ENCODE measurements at places on chromosomes 7 and 10.

GRCh38 chr7:14604606-14605005 is 297.9 kb downstream of the DGKB start:
- no peak for DNase-seq

DNA sequence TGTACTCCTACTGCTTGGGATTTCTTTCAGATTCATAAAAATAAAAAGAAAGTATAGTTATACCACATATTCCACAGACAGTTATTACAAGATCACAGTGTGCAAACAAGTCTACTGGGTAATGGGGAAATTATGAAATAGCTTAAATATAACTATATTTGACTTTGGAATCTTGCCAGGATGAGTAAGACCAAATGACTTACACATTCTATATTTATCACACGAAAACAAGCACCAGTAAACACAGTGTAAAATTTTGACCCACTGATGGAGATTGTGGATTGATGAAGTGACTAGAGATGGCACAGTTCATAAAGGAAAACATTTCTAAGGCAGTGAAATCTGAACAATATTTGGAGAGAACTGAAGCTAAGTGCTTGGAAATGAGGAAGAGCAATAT is 339.7 kb downstream of the THSD7A start:
- no peak for DNase-seq

DNA sequence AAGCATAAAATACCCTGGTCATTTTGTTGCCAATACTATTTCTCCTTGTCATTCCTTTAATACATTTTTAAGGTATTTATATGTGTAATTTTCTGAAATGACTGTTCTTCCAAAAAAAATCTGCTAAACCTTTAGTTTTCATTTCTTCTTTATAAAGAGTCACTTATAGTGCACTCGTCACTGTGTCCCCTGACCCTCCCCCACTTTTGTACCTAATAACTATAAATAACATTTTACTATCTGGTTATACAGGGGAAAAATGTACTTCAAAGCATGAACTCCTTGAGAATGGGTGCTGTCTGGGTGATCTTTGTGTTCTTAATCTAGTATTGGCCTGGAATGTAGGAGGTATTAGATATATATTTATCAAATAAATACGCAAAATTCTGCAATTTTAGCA is 31.1 kb downstream of the RTKN2 start:
- DNase-seq: no peak

DNA sequence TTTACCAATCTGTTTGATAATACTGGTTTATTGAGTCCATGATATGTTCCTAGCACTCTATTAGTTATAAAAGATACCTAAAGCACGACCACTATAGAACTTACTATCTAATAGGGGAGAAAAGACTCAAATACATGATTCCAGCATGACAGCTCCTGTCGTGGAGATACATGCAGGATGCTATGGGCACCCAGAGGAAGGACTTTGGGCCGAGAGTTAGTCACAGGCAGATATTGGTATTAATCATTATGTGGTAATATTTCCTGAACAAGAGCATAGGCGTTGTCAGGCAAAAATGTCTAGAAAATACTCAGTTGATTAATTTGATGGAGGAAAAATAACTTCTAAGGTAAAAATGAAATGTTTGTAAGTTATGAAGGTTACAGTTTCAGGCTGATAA is 31.8 kb downstream of the CNNM2 start:
- DNase-seq: no peak

GRCh38 chr7:129865093-129865924 is 87.5 kb downstream of the UBE2H start:
- no peak for DNase-seq

DNA sequence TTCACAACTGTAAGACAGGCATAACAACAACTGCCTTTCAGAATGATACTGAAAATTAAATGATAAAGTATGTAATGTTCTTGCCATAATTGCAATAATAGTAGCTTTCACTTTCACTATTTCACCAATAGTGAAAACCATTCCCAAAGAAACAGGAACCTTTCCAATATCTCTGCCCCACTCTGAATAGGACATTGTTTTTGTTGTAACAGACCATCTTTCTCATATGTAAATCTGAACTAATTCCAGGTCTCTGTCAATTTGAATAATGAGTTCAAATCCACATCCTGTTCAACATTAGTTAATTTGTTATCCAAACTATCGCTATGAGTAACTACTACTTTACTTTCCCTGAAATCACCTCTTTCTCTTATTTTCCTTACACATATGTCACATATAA is 148.0 kb downstream of the LRRN3 start:
- no peak for DNase-seq

- DNase-seq: no peak
Observed at GRCh38 chr10:91788527-91788926, 9.7 kb upstream of the TNKS2 start.

- no peak for DNase-seq
Observed at GRCh38 chr7:79529881-79530235, 76.4 kb upstream of the MAGI2 start.

GRCh38 chr7:40582539-40582938 is 447.7 kb downstream of the SUGCT start:
- no peak for DNase-seq

- DNase-seq: no peak
Observed at GRCh38 chr7:75878312-75878768, 494 bp upstream of the RHBDD2 start.

GRCh38 chr7:155811560-155811894 is 736 bp downstream of the SHH start:
- DNase-seq: no peak

GRCh38 chr10:101843032-101844021 is at the start of gene KCNIP2:
TSS of gene KCNIP2 (minus strand) at chr10:101843800. CDS start at chr10:101843568, 232 bp downstream.
- DNase-seq: no peak

- no peak for DNase-seq
Observed at GRCh38 chr10:49310901-49311554, 12.1 kb downstream of the C10orf71 start.

DNA sequence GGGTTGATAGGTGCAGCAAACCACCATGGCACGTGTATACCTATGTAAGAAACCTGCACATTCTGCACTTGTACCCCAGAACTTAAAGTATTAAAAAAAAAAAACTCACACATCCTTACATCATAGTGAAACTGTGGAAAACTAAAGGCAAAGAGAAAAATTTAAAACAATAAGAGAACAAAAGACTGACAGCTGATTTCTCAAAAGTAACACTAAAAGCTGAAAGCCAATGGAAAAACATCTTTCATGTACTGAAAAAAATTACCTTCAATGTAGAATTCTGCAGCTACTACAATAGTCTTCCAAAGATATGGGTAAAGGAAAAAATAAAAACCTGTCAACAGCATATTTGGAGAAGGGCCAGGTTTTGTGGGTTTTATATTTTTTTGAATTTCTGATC is 729.1 kb upstream of the NRP1 start:
- DNase-seq: no peak

- no peak for DNase-seq
Observed at GRCh38 chr7:142796501-142797390, 26.0 kb downstream of the PRSS2 start.

GRCh38 chr7:149635561-149636329 is 137.6 kb downstream of the ZNF467 start:
- DNase-seq: no peak

- no peak for DNase-seq
Observed at GRCh38 chr7:148127374-148127773, 463.2 kb upstream of the C7orf33 start.

DNA sequence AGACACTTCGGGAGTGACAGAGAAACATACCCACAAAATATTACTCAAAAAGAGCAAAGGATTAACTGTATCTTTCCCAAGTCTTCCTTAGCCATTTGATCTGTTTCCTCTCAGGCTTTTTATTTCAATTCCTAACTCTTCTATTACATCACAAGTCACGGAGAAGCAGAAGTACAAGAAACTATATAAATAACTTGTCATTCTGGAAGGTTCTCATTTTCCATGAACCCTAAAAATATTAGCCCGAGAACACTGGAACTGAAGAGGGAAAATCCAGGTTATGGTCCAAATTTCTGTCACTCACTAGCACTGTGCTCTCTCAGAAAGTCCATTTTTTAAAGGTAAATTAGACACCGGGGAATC is 98.0 kb downstream of the GRB10 start:
- no peak for DNase-seq

- DNase-seq: no peak
Observed at GRCh38 chr10:55476129-55476528, 675.1 kb upstream of the PCDH15 start.

DNA sequence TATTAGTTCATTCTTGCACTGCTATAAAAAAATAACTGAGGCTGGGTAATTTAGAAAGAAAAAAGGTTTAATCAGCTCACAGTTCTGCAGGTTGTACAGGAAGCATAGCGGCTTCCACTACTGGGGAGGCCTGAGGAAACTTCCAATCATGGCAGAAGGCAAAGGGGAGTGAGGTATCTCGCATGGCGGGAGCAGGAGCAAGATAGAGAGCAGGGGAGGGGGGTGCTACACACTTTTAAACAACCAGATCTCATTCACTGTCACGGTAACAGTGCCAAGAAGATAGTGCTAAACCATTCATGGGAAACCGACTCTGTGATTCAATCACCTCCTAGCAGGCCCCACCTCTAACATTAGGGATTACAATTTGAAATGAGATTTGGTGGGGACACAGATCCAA is 11.6 kb downstream of the ADAMTS14 start:
- no peak for DNase-seq

GRCh38 chr10:14674376-14675050 is 100.2 kb downstream of the FAM107B start:
- no peak for DNase-seq

DNA sequence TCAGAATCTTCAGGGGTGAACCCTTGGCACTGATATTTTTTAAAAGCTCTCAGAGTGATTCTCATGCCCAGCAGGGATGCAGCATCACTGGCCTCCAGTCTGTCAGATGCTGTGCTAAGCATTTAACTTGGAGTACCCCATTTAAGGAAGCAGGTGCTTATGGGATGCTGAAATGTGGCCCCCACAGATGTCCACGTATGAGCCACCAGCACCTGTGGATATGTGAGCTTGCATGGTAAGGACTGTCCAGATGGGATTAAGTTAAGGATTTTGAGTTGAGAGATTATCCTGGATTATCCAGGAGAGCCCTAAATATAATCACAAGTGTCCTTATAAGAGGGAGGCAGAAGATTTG is 17.7 kb downstream of the CHST3 start:
- no peak for DNase-seq

DNA sequence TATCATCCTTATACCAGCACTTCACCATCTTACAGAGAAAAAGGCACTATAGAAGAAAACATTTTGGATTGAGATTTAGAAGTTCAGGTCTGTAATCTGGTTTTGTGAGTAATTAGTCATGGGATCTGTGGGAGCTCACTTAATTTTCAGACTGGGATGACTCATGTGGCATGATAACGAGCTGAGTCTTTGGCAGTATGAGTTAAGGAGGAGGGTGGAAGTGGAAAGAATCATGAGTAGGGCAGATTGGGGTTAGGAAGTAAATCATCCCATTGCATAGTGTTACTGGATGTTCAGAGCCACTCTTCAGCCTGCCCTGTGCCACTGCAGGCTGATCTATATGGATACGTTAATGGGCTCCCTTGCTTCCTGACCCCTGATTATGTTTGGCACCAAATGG is 64.9 kb downstream of the ZNF92 start:
- DNase-seq: no peak

DNA sequence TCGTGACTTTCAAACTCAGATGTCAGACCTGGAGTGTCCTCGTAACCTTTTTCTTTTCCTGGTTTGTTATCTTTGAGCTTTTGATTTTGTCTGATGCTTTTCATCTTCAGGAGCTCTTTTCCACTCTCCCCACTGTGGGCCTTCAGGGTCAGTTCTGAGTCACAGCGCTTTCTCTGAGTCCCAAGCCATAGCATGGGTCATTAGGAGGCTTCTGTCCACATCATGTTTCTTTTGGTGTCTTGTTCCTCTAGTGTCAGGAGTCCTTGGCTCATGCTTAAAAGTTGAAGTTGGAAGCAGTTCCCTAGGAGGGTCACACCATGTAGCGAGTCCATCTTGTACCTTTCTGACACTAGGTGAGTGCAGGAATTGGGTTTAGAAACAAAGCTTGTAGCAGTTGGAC is 40.3 kb downstream of the DAGLB start:
- DNase-seq: no peak

Measured in C1 segment of cervical spinal cord (tissue), 14 donors.